Sigmoid colon (tissue), 7 donors: ENCODE measurements at places on chromosomes 1 and 21. TPM values are rescaled to one million over a fixed set of nuclear protein-coding genes. Genes with fewer than 3 reads are reported as not detected.

Gene FCN3
- 0.49 TPM for total RNA-seq

Gene PROK1
- total RNA-seq: not detected

Gene RGS1
- total RNA-seq: 82.4 TPM

Gene KIAA1614
- 9.6 TPM for total RNA-seq

GRCh38 chr1:19064906-19065450 lies 108.5 kb upstream of the IFFO2 start:
- no peak for DNase-seq

Gene FYB2
- not detected for total RNA-seq

- DNase-seq: no peak
Observed at GRCh38 chr1:54865238-54866073, 21.5 kb downstream of the DHCR24 start.

GRCh38 chr1:211527888-211528287 lies 35.9 kb upstream of the RD3 start:
- no peak for DNase-seq

GRCh38 chr1:186272486-186272885 lies 102.6 kb downstream of the TPR start:
- DNase-seq: no peak

Gene OR2T11
- not detected for total RNA-seq

GRCh38 chr1:109273570-109274288 lies 9.2 kb downstream of the PSRC1 start:
- DNase-seq: no peak

Gene TTC39A
- 1.4 TPM for total RNA-seq

DNA sequence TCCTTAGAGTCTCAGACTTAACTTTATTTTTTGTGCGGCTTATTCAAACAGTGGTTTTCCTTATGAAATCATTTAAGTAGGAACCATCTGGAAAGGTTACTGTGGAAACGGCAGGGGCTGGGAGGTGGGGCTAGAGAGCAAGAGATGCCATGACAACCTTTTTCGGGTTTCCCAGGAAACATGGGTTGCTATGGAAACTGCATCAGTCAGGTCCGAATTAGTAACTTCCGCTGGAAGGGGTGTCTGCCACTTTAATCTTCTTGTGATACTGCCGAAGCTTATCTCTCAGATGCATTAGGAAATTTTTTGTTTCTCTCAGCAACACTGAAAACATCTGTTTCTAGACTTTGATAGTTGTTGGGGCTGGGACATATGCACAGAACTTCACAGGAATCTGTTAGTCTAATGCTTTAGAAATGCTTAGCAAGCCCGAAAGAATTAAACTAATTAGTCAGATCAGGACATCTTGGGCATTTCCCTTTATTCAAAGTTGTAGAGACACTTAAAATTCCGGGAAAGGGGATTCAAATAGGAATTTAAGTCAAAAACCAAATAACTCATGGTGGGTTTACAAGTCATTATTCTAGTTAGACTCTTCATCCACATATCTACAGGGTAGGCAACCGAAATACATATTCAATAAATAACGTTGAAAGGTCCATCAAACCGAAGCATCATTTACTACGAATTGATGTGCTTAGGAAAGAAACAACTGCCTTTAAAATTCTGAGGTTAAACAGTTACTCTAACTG lies 2.6 kb downstream of the KCNA3 start:
- no peak for DNase-seq

- no peak for DNase-seq
Observed at GRCh38 chr1:5198328-5198727, 543.9 kb downstream of the AJAP1 start.

Gene ACAP3
- 43.3 TPM for total RNA-seq

- no peak for DNase-seq
Observed at GRCh38 chr21:44057960-44058651, 46.0 kb downstream of the TRAPPC10 start.

GRCh38 chr1:93556291-93556690 lies 108.4 kb downstream of the FNBP1L start:
- no peak for DNase-seq

GRCh38 chr1:8679395-8679800 lies 138.0 kb downstream of the RERE start:
- no peak for DNase-seq

Gene RGS4
- total RNA-seq: 15.7 TPM

DNA sequence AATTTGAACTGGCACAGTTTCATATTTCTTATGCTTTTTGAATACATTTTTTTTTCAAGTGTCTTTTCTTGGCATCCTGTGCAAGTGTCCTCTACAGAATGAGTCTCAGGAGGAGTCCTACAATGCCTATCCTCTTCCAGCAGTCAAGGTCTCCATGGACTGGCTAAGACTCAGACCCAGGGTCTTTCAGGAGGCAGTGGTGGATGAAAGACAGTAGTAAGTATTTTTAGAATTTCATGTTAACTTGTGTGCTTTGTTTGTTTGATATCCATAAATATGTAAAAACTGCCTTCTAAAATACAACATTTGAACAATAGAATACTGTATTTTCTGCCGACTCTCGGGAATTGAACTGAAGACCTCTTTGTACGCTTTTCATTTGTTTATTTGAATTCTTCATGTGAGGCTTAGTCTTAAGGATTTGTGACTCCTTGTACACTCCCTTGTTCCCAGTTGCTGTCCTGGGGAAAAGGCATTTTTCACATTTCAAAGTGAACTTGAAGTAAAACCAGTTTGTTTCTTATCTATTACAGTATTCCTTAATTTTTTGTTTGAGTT lies 56.6 kb downstream of the NCF2 start:
- no peak for DNase-seq

GRCh38 chr1:29500041-29500440 lies 263.7 kb downstream of the PTPRU start:
- DNase-seq: peak; percentile 51
